ENCODE measurements at places on chromosomes 3 and 15.
A peak's percentile ranks its signal among the peaks of the same experiment; 100 is the strongest.

DNA sequence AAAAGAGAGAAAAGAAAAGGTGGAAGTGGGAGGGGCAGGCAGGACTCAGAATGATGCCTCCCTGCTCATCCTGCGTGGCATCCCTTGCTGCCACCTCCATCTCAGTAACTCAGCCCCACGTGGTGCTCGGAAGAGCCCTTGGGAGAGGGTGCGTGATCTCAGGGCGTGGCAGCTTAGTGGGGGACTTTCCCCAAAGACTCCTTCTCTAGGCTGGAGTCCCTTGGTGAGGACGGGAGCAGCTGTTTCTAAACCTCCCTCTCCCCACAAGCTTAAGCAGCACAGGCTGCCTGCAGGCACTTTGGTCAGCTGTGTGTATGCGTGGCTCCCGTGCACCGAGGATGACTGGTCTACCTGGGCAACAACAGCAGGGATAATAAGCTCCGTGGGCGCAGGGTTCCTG is 7.4 kb upstream of the ANPEP start:
- DNase-seq = no peak

DNA sequence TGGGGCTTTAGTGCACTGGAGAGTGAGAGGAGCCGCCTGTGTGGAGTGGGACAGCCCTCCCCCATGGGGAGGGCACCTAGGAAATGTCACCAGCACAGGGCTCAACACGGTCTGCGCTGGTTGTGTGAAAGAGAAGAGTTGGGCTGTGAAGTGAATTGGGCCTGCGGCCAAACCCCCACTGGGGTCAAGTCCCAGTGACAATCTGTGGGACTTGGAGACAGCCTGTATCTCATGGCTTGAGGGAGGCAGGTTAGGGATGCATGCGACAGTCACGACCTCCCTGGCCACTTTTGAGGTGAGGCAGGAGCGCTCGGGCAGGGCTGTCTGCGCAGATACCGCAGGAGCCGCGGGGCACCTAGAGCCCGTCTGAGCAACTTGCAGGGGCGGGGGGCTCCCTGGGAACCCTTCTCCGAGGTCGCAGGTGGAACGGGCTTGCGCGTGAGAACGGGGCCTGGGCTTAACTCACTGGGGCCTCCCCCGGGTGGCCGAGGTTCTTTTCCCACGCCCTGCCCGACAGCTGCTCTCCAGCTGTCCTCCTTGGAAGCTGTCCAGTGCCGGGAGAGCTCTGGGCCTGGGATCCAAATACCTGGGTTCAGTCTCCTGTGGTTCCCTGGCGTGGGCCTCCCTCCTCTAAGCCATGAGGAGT is 77.4 kb downstream of the SNRK start:
- peak; percentile 56 for DNase-seq

- no peak for DNase-seq
Observed at GRCh38 chr15:90487186-90487585, 42.5 kb upstream of the CRTC3 start.

- no peak for DNase-seq
Observed at GRCh38 chr3:188133646-188134045, 20.3 kb upstream of the LPP start.

DNA sequence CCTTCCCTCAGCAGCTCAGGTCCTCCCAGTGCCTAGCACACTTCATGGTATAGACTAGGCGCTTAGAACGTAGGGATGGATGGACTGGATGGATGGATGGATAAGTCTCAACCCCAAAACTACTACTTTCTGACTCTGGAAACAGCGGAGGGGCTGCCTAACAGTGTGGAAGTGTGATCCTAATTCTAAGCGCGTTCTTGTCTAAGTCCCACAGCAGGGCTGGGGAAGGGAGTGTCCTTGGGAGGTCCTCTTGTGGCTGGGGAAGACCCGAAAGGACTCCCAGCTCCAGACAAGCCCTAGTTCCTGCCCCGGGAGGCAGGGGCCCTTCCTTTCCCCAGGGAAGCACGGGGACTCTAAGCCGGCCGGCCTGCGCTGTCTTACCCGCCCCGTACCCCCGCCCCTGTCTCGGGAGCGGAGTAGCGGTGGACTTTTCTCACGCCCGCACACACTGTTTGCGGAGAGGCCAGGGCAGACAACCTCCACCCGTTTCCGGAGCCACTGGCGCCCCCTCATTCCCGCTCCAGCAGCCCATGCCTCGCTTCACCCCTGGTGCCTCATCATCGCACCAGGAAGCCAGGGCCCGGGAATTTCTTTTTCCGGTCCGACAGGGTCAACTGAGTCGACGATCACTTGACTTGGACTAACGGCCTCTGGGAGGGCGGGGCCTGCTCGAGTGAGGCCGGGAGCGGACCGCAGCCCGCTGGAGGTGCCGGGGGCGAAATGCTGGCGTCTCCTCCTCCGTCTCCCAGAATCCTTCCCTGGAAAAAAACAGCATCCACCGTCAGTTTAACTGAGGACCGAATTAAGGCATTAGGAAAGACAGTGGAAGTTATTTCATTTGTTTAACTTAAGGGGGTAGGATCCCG is 133.3 kb downstream of the TBC1D2B start:
- DNase-seq = peak; percentile 95

DNA sequence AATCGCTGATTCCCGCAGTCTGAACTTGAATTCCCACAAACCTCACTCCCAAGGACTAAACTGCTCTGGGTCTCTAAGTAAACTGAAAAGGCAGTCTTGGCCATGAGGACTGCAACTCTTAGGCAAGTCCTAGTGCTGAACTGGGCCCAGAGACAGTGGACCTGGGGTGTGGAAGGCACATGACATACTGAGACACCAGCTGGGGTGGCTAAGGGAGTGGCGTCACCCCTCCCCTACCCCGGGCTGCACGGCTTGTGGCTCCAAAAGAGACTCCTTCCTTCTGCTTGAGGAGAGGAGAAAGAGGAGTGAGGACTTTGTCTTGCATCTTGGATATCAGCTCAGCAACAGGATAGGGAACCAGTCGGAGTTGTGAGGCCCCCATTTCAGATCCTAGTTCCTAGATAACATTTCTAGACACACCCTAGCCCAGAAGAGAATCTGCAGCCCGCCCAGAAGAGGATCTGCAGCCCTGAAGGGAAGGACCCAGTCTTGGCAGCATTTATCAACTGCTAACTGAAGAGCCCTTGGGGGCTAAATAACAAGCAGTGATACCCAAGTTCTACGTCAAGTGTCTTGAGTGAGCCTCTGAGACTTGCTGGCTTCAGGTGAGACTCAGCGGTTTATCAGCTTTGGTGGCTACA is 110.7 kb upstream of the C3orf80 start:
- no peak for DNase-seq

DNA sequence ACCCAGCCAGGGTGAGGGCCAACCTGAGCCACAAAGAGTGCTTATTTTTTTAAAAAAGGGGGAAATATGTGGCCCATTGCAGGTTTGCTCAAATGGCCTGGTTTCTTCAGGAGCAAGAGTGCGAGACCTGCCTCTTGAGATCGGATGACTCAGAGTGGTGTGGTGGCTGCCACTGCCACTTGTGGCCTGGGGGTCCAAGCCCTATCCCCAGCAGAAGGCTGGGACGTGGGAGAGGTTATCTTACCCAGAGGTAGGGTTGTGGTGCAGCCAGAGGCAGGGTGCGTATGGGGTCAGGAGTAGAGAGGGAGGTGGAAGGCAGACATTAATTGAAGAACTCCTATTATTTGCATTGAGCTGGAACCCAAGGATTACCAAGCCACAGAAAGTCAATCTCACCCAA is 83.2 kb upstream of the SMAD3 start:
- DNase-seq = no peak

- DNase-seq = no peak
Observed at GRCh38 chr3:89002191-89002590, 105.2 kb upstream of the EPHA3 start.

- no peak for DNase-seq
Observed at GRCh38 chr15:96515371-96515770, 184.9 kb downstream of the NR2F2 start.

- DNase-seq = no peak
Observed at GRCh38 chr3:102078401-102078800, 229.1 kb downstream of the NFKBIZ start.

- no peak for DNase-seq
Observed at GRCh38 chr3:24523988-24524727, 29.5 kb upstream of the THRB start.

DNA sequence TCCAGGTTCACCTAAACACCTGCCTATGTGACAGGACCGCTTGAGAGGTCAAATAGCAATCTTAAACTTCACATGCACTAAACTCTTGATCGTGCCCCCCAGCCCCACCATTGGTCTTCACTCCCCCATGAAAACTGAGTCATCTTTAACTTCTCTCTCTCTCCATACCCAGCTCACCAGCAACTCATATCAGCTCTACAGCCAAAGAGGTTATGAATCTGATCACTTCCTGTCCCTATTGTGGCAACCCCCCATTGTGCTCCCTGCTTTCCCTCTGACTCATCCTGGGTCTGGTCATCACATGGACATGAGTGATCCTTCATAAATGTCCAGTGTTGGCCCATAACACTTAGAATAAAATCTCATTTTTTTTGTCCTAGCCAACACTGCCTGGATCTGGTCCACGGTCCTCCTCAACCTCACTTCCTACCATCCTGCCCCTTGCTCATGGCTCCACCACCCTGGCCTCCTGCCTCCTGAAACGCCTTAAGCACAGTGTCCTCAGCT is 103.4 kb upstream of the HACD2 start:
- peak; percentile 67 for DNase-seq

DNA sequence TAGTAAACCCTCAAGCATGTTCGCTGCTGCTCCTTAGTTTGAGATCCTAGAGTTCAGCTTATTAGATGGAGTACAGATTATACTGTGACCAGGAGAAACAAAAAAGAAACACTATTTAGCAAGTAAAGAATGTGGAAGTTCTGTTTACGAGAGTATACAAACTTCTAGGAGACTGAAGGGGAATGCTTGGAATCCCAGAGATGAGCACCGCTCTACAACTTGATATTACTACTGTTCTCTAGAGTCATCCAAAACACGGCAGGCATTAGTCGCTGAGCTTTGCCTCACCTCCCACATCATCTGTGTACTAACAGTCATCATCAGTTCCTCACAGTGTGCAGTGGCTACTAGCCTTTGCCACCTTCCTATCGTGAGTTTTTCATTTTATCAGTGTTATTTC is 121.4 kb upstream of the CHRM5 start:
- DNase-seq = no peak

- DNase-seq = no peak
Observed at GRCh38 chr15:74395319-74396145, 28.1 kb upstream of the CYP11A1 start.

- no peak for DNase-seq
Observed at GRCh38 chr3:24968036-24968435, 460.0 kb upstream of the RARB start.

GRCh38 chr3:46370839-46371518 is at the start of gene CCR5:
Gene CCR5, plus strand, starts transcription at chr3:46370946. Its CDS starts 1,957 bp downstream, at chr3:46372903.
- DNase-seq = no peak

DNA sequence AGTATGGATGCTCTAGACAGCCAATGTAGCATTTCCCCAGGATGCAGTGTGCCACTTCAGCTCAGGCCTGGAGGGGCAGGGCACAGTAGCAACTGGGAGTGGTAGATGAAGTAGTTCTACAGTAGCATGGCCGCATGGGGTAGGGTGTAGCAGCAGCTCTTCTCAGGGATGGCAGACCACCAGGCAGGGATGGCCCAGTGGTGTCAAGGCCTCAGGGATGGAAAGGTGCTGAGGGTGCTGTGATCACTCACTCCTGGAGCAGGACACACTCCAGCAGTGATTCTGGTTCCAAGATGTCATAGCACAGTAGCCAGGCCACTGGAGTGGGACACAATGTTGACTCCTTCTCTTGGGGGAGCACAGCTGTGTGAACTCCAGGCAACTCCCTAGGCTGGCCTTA is 210.9 kb upstream of the LYSMD4 start:
- DNase-seq = no peak

GRCh38 chr15:91549581-91549980 is 303.9 kb upstream of the SLCO3A1 start:
- no peak for DNase-seq

GRCh38 chr15:48765022-48765421 is 45.8 kb downstream of the CEP152 start:
- no peak for DNase-seq

- DNase-seq = no peak
Observed at GRCh38 chr15:35477312-35478262, 68.4 kb downstream of the DPH6 start.

- peak; percentile 74 for DNase-seq
Observed at GRCh38 chr3:141875893-141876380, 506 bp upstream of the ATP1B3 start.

DNA sequence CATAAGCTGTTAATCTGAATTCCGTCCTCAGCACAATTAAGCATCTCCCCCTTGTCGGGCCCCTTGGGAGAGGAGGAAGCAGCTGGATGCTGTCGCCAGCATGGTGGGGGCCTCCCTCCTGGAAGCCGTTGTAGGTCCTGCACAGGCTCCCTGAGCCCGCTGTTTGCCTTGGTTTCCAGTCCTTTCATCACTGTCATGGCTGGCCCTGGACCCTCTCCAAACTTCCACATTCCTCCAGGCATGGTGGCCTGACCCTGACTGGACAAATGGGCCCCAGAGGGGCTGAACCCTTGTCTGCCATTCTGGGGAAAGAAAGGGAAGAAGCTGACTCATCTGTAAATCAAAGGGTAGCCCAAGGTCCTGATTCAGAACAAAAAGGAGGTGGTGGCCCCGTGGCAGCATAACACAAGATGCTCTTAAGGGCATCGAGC is 300.5 kb upstream of the LRRFIP2 start:
- peak; percentile 89 for DNase-seq

- DNase-seq = peak; percentile 85
Observed at GRCh38 chr3:72938471-72939265, 50.8 kb downstream of the GXYLT2 start.

DNA sequence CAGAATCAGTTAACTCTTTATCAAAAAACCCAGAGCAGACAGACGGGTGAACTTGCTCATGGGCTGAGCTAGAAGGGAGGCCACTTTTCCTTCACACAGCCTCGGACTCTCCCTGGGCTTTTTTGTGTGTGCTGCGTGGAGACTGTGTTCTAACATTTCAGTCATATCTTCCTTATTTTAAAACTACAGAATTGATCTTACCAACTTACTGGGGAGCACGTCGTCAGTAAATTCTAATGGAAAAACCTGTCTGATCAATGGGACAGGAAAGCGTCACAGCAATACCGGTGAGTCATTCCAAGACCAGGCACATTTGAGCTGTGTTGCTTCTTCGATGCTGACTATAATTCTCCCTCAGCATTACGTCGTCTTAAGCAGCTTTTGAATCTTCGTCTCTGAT is 145.1 kb downstream of the LPP start:
- DNase-seq = no peak
